ENCODE measurements at places on chromosomes 6 and 20.

DNA sequence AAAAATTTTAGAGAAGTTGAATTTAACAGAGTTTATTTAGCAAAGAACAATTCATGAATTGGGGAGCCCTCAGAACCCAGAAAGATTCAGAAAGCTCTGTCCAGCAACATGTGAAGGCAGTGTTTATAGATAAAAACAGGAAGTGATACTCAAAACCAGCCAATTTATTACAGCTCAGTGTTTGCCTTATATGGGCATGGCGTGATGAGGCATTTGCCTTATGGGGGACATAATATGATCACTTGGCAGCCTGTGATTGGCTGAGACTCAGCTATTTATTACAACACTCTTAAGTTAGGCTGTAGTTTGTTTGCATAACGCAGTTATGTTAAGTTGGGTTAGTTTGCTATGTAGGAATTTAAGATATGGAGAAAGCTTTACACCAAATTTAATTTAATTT is 11.5 kb downstream of the HLA-DPA1 start:
- DNase-seq, result no peak

DNA sequence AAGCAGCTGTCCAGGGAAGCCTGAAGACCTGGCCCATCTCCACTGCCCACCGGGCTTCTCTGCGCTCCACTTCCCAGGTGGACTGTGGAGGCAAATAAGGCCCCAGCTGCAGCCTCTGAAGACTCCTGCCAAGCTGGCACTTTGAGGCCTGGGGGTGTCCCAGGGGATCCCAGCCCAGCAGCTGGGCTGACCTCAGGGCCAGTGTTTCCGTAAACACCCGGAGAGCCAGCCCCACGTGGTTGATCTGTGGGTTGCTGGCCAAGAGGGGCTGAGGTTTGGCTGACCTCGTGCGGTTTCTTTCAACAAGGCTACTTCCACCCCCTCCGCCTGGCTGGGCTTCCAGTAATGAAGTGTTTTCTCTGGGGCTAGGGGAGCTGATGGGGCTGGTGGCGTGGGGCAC is 12.4 kb upstream of the CCN5 start:
- DNase-seq, result peak; percentile 97

- no peak for DNase-seq
These were observed 984 bp downstream of the TNFRSF21 start for GRCh38 chr6:47308552-47309290.

DNA sequence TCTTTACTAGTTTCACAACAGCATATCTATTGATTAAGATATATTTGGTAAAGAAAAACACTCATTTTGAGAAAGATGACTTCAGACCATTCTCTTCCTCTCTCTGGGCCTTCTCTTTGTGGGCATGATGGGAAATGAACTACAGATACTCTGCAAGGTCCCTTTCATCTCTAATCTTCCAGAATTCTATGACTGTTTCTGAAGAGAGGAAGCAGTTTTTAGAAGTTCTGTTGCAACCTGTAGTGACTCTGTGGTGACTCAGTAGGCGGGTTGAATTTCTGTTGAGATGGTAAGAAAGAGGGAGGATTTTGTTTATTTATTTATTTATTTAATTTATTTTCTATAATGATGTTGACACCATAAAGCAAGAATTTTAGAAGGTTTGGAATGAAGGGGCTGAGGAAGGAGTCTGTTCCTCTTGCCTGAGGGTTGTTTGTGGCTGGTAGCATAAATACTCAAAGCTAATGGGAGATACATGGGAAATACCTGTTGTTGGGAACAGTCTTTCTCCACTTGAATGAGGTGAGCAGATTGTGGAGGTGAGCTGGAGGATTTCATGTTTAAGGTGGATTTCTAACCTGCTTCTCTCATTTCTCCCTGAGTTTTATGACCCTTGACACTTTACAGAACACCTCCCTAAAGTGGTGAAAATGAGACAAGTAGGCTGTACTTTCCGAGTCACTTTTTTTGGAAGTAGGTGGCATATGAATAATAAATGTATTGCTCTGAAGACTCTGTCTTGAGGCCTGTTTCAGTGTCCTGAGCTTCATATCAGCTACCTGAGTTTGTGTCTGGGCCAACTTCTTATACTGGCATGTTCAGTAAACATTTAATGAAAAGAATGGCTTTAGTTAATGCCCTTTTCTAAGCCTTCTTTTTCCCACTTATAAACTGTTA is 15.0 kb downstream of the ACSS2 start:
- DNase-seq, result peak; percentile 47

DNA sequence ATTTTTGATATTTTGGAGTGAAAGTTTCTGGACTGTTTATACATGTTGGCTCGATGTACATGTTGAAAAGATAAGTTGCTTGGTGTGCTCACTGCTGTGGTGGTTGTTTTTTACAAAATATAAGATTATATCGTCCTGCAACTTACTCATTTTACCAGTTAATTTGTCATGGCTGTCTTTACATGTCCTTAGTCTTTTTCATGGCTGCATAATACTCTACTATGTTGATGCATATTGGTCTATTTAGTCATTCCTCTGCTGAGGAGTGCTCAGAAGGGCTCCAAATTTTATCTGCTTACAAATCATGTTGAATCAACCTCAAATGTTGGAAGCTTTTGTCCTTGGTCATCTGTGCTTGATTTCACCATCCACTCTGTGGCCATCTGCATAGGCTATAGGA is 164.6 kb downstream of the BCKDHB start:
- no peak for DNase-seq

DNA sequence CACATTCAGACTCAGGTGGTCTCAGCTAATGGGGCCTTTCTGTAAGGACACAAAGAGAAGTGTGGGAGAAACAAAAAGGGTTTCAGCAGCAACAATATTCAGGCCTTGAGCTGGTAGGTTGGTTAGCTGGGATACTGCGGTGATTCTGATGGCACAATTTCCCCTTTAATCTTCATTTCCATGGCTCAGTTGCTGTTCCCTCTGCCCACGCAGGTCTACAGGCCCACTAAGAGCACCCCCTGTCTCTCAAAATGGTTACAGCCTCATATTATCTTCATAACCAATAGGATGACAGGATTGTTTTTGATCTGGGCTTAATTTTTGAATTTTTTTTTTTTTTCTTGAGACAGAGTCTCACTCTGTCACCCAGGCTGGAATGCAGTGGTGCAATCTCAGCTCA is 48.9 kb downstream of the MYB start:
- DNase-seq, result no peak

DNA sequence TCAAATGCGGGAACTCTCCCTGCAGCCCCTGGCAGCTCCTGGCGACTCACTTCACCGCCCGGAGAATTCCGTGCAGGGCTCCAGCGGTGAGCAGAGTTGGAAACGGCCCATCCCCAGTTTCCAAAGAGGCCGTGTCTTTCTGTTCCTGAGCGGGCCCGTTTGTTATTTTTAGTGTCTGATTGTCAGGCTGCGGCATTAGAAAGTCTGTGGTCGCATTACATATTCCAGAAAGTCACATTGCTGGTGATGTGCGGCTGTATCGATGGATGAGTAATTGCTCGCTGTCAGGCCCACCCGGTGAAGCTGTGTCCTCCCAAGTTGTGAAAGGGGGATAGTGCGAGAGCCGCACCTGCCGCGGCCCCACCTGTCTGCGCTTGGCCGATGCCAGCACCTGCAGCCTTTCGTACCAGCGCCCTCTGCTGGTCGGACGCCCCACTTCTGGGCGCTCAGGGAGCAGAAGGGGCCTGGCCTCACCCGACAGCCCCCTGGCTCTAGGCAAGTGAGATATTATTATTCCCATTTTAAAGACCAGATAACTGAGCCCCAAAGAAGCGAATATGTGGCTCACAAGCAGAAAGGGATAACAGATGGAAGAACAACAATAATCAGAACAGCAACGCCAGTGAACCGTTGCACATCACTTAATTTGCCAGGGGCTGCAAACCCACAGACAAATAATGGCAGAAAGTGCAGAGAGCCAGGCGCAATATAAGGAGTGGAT is 244.9 kb downstream of the TSHZ2 start:
- no peak for DNase-seq

GRCh38 chr6:98587555-98587954 is 246.8 kb upstream of the POU3F2 start:
- no peak for DNase-seq

GRCh38 chr6:97705568-97705967 is 422.6 kb upstream of the MMS22L start:
- DNase-seq, result no peak

GRCh38 chr6:55758156-55758937 is 117.0 kb downstream of the BMP5 start:
- DNase-seq, result peak; percentile 95

- DNase-seq, result peak; percentile 83
These were observed 2.3 kb upstream of the MARCKS start for GRCh38 chr6:113854531-113855499.

- no peak for DNase-seq
These were observed 1.1 kb downstream of the L3MBTL3 start for GRCh38 chr6:130019326-130020072.

DNA sequence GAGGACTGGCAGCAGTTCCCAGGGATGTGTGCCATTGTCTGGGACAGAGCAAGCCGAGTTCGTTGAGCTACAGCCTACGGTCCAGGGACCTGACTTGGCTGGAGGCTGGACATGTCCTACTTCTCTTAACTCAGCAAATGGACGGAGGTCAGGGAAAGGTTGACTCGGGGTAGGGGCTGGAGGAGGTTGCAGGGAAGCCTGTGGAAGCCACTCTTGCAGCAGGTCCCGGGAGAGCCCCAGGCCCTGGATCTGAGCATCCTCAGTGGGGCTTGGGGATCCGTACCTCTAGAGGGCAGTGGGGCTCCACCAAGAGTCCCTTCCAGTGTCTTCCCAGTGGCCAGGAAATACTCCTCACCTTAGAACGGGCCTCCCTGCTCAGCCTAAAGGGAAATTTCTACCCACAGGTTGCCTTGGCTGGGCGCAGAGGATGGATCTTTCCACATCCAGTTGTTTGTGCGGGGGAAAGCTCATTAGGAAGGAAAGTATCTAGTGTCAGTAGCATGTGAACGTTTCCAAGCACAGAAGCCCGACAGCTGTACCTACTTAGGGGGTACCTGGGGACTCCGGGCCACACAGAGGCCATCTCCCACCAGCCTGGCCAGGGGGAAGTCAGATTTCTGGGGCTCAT is 170.2 kb downstream of the NFATC2 start:
- DNase-seq, result peak; percentile 44

DNA sequence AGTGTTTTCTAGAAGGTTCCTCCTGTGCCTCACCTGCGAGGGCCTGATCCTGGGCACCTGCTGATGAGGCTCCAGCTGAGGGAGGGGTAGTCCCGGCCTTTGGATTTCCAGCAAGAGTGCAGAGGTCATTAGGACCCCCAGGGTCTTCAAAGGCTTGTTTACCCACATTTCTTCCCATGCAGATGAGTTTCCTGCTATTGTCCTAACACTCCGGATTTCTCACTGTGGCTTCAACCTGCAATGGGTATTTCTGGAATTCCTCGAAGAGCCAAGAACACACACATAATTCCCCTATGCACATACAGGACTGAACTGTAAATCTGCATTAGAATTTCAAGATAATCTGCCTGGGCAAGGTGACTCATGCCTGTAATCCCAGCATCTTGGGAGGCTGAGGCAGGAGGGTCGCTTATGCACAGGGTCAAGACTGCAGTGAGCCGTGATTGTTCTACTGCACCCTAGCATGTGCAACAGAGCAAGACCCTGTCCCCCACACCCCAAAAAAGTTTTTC is 53.9 kb downstream of the ADNP start:
- DNase-seq, result no peak

GRCh38 chr6:148927586-148927985 is 180.8 kb downstream of the UST start:
- no peak for DNase-seq
